ENCODE measurements at places on chromosomes 6 and 20.
A peak's percentile ranks its signal among the peaks of the same experiment; 100 is the strongest.

GRCh38 chr6:155418017-155418761 lies 37.5 kb downstream of the NOX3 start:
- peak; percentile 66 for DNase-seq

DNA sequence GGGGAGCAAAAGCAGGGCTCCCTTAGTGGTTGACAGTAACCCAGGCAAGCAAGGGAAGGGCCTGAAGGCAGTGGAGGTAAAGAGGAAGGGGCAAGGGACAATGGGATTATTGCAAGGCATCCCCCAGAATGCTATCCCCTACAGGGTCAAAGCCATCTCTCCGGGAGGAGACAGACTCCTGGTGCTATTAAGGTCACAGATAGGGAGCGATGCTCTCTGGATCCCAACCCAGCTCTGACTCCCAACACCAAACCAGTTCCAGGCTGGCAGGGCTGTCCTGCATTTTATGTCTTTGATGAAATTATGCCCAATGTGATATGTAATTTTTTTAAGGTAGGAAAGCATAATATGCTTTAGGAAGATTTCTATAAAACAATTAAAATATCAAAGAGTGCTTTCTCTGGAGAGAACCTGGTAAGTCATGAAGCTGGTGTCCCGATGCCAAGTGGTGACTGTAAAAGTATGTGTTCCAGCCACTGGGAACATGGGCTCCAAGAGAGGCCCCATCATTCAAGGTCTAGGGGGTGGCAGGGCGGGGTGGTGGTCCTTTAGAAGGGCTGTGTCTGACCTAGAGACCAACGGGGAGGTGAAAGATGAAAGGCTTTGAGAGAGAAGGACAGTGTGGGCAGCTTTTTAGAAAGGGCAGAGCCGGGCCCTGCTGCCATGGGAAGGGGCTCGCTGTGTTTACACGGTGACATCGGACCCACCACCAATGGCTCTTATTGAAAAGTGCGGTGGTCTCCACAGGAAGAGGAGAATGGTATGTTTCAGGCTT lies 276.5 kb downstream of the CDC5L start:
- no peak for DNase-seq

DNA sequence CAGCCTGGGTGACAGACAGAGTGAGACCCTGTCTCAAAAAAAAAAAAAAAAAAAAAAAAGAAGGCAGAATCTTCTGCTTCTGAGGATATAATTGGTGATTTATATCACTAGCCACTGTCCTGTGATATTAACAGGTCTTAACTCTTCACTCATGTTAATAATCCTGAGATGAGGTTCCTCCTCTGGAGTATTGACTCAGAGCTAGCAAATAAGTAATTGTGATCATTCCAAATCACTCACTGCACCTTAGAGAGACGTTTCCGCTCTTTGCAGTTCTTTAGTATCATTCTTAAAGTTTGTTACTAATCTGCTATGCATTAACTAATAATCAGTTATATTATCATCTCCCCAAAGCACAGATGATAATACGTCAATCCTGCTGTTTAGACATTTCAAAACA lies 41.6 kb upstream of the NOX3 start:
- no peak for DNase-seq

GRCh38 chr20:50306478-50307423 lies 116.1 kb downstream of the CEBPB start:
- DNase-seq, result no peak

DNA sequence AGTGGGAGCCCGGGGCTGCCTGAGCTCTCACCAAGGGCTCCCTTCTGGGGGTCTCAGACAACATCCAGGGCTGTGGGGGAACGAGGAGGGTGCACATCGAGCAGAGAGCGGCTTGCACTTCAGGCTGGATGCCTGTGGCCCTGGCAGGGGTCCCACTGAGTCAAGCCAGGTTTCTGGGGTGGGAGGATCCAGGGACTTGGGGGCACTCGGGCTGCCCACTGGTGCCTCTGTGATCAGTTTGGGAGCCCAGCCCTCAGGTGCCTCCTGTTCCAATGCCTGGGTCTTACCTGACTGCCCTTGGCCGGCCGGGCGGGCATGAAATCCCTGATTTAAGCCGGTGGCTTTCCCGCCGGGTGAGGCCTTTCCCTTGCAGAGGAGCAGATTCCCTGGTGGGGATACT lies 470 bp downstream of the COL20A1 start:
- DNase-seq, result no peak

GRCh38 chr6:39754514-39755115 lies 29.4 kb upstream of the KIF6 start:
- DNase-seq, result no peak

DNA sequence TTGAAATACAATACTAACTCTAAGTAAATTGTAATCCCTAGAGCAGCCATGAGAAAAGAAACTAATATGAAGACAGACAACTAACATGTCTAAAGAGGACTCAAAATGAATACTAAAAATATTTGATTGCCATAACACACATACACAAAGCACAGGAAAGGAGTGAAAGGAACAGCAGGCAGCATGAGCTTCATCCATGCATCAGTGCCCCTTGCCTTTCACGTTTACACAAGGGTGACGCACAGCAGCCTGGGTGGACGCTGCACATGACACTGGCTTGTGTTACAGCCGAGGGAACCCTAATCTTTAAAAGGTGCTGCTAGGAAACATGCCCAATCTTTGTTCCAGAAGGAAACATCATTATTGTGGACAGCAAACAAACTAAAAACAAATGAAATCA lies 123.5 kb downstream of the MAN1A1 start:
- no peak for DNase-seq

GRCh38 chr20:59809630-59810448 lies 123.6 kb downstream of the SYCP2 start:
- DNase-seq, result no peak

DNA sequence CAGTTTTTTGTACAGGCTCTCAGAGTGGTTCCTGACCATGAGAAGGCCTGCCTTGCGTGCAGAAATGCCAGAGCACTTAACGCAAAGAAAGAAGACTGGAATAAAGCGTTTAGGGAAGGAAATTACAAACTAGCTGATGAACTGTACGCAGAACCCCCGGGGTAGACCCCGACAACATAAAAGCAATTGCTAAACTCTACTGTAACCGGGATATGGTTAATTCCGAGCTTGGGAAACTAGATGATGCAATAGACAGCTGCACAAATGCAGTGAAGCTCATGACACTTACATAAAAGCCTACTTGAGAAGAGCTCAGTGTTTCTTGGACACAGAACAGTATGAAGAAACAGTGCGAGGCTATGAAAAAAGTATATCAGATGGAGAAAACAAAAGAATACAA lies 35.7 kb downstream of the CITED2 start:
- no peak for DNase-seq

DNA sequence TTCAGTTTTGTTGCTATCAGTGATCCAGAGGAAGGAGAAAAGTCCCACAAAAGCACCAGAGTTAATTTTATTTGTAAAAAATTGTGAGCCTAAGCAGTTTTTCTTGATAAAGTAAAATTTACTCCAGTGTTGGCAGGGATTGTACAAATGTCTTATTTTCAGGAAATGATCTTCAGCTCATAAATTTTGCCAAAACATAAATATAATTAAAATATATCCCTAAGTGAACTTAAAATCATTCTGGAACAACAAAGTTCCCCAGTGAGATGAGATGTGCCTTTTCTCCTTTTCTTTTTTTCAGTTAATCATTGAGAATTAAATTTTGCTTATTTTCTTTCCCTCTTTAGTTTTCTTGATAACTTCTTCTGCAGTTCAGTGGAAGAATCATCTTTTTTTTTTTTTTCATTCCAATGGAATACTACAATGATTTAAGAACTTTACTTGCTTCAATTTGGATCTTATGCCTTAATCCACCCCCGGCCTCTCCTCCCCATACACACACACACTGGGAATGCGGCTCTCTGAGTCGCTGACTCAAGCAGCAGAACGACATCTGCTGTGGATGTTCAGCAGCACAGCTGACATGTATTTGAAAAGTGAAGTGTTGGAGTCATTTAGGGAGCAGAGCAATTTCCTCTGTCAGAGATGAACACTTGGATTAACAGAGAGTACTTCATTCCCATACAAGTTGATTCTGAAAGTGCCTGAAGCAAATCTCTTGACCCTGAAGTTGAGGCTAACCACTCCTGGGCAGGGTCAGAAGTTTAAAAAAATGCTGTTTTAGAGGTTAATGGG lies 27.7 kb upstream of the LAMA4 start:
- no peak for DNase-seq

DNA sequence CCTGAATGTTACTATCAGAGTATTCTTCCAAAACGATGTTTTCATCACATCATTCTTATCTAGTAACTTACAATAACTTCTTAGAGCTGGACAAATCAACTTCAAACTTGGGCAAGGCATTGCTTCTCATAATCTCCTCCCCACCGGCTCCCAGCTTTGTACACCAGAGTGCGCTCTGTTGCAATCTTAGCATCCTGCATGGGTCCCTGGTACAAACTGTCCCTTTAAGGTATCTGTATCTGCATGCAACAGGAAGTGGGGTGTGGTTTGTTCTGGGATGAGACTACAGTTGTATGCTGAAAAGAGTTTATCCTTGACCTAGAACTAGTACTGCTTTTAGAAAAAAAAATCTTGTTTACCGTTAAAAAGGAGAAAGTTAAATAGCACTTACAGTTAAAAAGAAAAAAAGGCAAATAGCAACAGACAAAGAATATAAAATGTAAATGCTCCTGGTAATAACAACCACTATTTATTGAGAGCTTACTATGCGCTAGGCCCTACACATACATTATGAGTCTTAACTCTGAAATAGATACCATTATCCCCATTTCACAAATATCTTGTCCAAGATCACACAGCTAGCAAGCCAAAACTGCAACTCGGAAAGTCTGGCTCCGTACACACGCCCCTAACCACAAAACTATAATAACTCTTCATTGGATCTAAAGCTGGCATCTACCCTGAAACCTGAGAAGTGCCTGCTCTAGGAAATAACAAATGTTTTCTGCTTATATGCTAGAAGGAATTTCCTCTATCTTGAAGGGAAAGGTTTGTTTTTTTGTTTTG lies 9.8 kb upstream of the HECA start:
- peak; percentile 52 for DNase-seq

GRCh38 chr6:43683708-43684455 lies 3.7 kb downstream of the MRPS18A start:
- DNase-seq, result no peak

GRCh38 chr20:7585126-7585679 lies 355.1 kb downstream of the HAO1 start:
- DNase-seq, result no peak

GRCh38 chr6:18334251-18334650 lies 52.9 kb upstream of the RNF144B start:
- no peak for DNase-seq

DNA sequence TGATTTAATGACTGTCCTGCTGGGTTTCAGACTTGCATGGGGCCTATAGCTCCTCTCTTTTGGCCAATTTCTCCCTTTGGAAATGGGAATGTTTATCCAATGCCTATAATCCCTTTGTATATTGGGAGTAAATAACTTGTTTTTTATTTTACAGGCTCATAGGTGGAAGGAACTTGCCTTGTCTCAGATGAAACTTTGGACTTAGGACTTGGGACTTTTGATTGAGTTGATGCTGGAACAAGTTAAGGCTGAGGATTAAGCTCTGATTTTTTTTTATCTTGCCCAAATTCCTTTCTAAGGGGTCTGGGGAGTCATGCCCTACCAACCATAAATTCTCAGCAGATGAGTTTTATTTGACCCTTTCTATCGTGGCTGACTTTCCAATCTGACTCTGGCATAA lies 23.5 kb downstream of the WDR27 start:
- DNase-seq, result no peak

DNA sequence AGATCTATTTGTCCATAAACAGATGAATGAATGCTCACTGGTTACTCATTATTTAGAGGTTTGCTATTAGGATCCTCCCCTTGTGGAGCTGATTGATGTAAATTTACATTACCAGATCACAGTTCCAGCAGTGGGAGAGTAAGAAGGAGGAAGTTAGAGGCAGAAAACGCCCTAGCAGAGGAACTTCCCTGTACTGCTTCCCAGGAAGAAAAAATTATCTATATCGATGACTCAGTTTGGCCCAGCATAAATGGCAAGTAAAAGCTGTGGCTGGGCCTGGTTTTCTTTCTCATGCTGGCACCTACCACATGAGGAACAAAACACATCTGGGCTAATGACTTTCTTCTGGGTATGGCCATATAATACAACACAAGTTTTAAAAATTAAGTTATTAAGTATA lies 35.7 kb downstream of the DNAAF9 start:
- DNase-seq, result no peak

DNA sequence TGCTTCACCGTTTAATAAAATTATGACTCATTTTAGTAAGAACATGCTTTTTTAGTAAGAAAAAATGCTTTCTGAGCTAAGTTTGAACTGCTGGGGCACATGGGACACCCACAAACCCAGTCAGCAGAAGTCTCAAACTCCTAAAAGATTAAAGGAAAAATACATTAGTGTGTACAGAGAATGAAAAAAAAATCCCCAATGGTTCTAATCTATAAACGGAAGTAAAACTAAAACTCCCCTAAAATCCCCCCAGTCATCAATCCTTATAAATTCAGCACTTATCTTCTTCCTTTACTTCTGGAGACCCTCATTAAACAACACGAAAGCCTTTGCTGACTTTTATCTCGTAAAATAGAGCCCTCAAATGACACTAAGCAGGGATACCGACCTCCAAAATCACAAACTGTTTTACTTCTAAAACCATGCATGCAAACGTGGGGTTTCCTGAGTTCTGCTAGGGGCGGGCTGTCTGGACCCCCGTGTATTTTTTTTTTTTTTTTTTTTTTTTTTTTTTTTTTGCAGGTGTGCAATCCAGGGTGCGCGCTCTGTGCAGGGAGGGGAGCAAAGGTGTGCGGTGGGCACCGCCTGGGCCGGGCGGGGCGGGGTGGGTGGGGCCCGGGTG lies 1.1 kb upstream of the MYB start:
- no peak for DNase-seq

DNA sequence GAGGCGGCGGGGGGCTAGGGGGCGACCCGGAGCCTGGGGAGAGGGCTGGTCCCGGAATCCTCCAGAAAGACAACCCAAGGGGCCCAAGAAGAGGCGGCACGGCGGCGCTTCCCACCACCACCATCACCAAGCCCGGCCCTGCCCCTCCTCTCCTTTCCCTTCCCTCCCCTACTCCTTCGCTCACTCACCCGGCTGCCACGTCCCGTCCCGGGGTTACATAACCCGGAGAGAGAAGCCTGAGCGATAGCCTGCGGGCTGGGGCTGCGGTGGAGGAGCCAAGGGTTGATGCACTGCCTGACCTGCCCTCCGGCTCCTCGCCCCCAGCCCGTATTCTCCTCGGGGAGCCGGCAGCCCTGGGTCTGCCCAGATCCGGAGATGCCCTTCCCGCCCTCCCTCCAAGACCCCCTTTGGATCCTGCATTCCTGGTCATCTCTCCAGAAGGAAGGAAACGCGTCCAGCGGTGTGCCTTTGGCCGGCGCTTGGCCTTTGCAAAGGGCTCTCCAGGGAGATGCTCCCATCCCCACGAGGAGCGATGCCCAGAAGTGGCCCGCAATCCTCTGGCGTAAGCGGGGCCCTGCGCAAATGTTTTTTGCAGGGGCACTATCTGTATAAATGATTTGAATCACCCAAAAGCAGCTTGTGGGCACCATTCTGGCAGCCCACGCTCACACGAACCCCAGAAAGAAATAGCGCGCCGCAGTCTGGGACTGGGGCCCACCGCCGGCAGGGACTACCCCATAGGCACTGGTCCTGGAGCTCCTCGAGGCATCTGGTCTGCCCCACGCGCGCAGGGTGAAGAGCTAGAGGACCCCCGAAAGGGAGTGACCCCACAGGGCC lies 4.6 kb upstream of the CPXM1 start:
- DNase-seq, result no peak

- DNase-seq, result no peak
Observed at GRCh38 chr6:35178932-35179832, 34.6 kb upstream of the SCUBE3 start.

GRCh38 chr6:102820098-102820497 lies 1426.6 kb downstream of the GRIK2 start:
- no peak for DNase-seq

Data from activated CD4-positive, alpha-beta T cell treated with anti-CD3 and anti-CD28 coated beads for 24 hours (primary cell).